ENCODE measurements at places on chromosomes 1 and 21. TPM values are rescaled to one million over a fixed set of nuclear protein-coding genes. Genes with fewer than 3 reads are reported as not detected.
A peak's percentile ranks its signal among the peaks of the same experiment; 100 is the strongest.

GRCh38 chr1:21347072-21347581 lies 56.9 kb upstream of the ECE1 start:
- H3K27me3 ChIP-seq = no peaks in the 10 kb centered on the region
- H3K27ac ChIP-seq = no peak overlapping the region
- no peak overlapping the region for H3K4me3 ChIP-seq
- H3K36me3 ChIP-seq = no peaks in the 10 kb centered on the region
- H3K4me1 ChIP-seq = peaks cover 21% of the 10 kb centered on the region

- DNase-seq = no peak
- H3K4me3 ChIP-seq = peak overlapping the region; percentile 92
Observed at GRCh38 chr1:39026866-39027507, 837 bp downstream of the NDUFS5 start.

DNA sequence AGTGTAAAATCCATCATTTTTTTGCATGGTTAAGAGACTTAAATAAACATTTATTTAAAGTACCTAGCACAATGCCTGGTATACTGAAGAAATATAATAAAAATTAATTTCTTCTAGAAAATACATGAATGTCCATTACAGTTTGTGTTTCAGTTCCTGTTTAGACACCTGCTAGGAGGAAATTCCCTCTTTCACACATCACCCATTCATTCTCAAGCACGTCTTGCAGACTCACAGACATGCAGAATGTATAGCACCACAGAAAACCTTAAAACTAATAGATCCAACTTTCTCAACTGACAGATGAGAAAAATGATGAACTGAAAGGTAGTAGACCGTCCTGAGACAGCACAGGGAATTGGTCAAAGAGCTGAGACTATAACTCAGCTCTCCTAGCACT lies 172.2 kb upstream of the C8B start:
- DNase-seq = no peak
- H3K27ac ChIP-seq = no peak overlapping the region
- no peak overlapping the region for H3K4me3 ChIP-seq
- peaks cover 3% of the 10 kb centered on the region for H3K4me1 ChIP-seq
- peaks cover 16% of the 10 kb centered on the region for H3K27me3 ChIP-seq

DNA sequence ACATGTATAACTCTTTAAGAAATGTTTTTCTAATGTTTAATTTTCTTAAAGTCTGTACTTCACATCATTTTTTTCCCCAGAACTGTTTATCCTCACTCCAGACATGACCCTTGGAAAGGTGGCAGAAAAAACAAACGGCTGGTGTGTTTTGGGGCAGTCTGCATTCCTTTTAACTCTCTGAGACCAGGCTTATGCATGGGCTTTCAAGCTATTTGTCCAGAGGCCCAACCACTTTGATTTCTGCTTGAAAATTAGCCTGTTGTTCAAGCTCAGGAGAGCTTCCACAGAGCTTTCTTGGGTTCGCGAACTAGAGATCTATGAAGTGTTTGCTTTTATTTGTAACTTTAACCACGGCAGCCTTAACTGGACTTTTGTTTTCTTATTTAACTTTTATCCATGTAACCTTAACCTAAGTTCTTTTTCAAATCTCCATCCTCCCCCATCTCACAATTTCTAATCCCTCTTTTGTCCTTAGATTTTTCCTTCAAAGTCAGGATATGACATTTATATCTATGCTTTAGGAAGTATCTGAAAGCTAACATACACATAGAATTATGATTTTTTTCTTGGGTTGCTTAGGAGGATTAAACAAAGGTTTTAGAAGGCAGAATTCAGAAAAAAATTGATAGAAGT lies 111.8 kb downstream of the FGGY start:
- H3K36me3 ChIP-seq = no peaks in the 10 kb centered on the region
- no peak for DNase-seq
- no peak overlapping the region for H3K4me3 ChIP-seq
- H3K4me1 ChIP-seq = peaks cover 11% of the 10 kb centered on the region
- peak overlapping the region; percentile 50 for H3K27ac ChIP-seq

DNA sequence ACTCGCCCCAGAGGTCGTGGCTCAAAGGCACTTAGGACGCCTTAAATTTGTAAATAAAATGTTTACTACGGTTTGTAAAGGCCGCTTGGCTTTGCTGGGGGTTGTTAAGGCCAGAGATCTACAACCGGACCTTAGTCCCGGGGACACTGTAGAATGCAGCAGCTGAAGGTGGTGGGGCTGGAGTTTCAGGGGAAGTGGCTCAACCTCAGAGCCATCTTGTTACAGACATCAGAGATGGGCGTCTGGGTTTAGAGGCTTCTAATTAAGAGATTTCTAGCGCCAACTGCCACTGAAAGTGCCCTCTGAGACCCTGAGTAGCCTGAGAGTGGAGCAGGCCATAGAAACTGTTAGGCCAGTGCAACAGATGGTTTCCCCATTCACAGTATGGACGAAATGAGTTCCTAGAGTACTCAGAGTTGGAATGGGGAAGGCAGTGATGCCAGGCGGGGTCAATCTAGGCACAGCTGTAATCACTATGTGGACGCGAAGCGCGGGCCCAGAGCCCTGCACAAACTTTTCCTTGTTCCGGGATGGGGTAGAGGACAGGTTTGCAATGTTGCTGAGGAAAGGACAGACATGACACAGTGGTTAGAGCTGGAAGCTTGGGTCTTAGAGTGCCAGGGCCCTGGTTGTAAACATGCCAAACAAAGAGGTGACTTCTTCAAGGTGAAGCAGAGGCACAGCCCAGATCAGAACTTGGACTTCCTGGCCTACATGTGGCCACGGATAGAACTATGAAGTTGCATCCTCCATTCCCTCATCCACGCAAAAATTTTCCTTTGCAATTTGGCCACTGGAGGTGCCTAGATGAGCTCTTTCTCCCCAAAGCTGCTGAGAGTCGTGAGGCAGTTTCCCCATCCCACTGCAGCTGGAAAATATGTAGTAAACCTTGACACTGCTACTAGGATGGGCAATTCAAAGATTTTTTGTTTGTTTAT lies 6.0 kb downstream of the HLX start:
- H3K36me3 ChIP-seq = no peaks in the 10 kb centered on the region
- DNase-seq = no peak
- H3K4me1 ChIP-seq = peaks cover 31% of the 10 kb centered on the region
- peaks cover 97% of the 10 kb centered on the region for H3K27me3 ChIP-seq
- H3K4me3 ChIP-seq = peak overlapping the region; percentile 42

GRCh38 chr21:44062380-44062779 lies 44.8 kb upstream of the PWP2 start:
- no peak overlapping the region for H3K4me3 ChIP-seq
- no peak overlapping the region for H3K27ac ChIP-seq
- no peaks in the 10 kb centered on the region for H3K27me3 ChIP-seq
- no peak for DNase-seq
- peaks cover 45% of the 10 kb centered on the region for H3K36me3 ChIP-seq

DNA sequence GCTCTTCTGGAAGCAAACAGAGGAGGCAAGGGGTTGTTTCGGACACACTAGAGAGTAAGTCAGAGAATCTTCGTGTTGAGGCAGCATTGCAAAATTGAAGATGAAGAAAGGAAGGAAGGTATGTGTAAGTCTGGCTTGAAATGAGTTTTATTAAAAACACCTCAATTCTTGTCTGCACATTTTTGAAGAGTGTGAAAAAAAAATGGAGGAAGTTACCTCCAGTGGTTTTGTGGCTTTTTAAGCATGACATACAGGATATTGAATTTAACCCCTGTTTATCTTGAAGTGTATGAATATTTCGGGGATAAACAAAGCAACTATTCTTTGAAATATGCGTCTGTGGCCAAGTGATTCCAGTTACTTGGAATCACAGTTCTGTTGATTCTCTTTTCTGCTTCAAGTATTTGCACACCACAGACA lies 203.2 kb upstream of the SGIP1 start:
- peak overlapping the region; percentile 66 for H3K4me3 ChIP-seq
- H3K27ac ChIP-seq = peak overlapping the region; percentile 94
- DNase-seq = no peak
- no peaks in the 10 kb centered on the region for H3K27me3 ChIP-seq
- peaks cover 22% of the 10 kb centered on the region for H3K36me3 ChIP-seq

GRCh38 chr1:247862756-247863155 lies 5.8 kb downstream of the TRIM58 start:
- H3K27ac ChIP-seq = no peak overlapping the region
- no peak for DNase-seq
- H3K4me1 ChIP-seq = peaks cover 5% of the 10 kb centered on the region
- H3K4me3 ChIP-seq = no peak overlapping the region
- no peaks in the 10 kb centered on the region for H3K27me3 ChIP-seq

DNA sequence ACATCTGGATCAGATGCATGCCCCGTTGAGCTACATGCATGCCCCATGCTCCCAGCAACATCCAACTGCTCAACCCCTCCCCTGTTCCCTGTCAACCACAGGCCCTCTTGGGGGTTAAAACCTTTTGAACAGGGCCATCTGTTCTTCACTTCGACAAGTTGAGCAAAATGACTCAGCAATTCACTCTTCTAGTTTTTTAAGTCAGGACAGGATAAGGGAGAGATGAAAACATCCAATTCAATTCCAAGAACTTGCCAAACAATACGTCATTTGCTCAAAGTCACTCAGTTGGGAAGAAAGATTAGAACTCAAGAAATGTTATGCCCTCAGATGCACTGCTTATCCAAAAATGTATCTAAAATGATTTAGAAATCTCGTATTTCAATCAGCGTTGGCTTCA lies 46.1 kb upstream of the MTF2 start:
- H3K27me3 ChIP-seq = peaks cover 44% of the 10 kb centered on the region
- H3K4me1 ChIP-seq = no peaks in the 10 kb centered on the region
- DNase-seq = no peak
- no peaks in the 10 kb centered on the region for H3K36me3 ChIP-seq
- no peak overlapping the region for H3K4me3 ChIP-seq

DNA sequence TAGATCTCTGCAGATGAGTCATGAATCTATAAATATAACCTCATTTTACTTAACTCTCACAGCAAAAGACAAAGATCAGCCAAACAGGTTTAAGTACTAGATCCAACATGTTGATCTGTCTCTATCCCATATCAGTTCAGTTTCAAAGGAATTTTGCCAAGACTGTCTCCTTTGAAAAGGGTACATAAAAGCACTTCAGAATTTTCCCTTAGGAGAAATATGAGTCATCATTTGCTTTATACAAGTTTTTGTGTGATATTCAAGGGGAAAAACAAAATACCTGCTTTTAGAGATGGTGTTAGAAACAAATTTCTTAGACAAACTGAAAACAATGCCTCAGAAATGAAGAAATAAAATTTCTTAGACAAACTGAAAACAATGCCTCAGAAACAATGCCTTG lies 73.5 kb upstream of the LRRC7 start:
- H3K27me3 ChIP-seq = no peaks in the 10 kb centered on the region
- no peak overlapping the region for H3K4me3 ChIP-seq
- DNase-seq = no peak
- H3K27ac ChIP-seq = no peak overlapping the region

- H3K4me1 ChIP-seq = peaks cover 32% of the 10 kb centered on the region
- peak overlapping the region; percentile 43 for H3K4me3 ChIP-seq
- H3K27me3 ChIP-seq = no peaks in the 10 kb centered on the region
- no peak for DNase-seq
- H3K27ac ChIP-seq = peak overlapping the region; percentile 91
Observed at GRCh38 chr1:24673341-24673740, 30.2 kb downstream of the SRRM1 start.

DNA sequence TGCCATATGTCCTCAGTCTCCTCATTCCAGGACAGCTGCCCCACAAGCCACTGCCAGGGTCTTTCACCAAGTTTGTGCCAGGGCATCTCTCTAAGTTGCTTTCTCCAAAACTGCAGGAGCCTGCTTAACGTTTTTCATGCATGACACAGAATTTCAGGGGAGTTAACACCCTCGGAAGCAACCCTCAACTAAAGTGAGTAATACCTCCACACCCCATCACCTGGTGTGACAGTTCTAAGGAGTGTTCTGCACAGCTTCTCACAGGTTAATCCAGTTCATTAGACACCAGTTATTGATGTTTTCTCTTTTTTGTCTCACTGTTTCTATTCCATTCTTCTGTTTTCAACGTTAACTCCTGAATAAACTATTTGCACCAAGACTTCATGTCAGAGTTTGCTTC lies 115.0 kb downstream of the BACH1 start:
- no peak overlapping the region for H3K4me3 ChIP-seq
- no peaks in the 10 kb centered on the region for H3K36me3 ChIP-seq
- no peak for DNase-seq
- no peak overlapping the region for H3K27ac ChIP-seq
- H3K4me1 ChIP-seq = no peaks in the 10 kb centered on the region

DNA sequence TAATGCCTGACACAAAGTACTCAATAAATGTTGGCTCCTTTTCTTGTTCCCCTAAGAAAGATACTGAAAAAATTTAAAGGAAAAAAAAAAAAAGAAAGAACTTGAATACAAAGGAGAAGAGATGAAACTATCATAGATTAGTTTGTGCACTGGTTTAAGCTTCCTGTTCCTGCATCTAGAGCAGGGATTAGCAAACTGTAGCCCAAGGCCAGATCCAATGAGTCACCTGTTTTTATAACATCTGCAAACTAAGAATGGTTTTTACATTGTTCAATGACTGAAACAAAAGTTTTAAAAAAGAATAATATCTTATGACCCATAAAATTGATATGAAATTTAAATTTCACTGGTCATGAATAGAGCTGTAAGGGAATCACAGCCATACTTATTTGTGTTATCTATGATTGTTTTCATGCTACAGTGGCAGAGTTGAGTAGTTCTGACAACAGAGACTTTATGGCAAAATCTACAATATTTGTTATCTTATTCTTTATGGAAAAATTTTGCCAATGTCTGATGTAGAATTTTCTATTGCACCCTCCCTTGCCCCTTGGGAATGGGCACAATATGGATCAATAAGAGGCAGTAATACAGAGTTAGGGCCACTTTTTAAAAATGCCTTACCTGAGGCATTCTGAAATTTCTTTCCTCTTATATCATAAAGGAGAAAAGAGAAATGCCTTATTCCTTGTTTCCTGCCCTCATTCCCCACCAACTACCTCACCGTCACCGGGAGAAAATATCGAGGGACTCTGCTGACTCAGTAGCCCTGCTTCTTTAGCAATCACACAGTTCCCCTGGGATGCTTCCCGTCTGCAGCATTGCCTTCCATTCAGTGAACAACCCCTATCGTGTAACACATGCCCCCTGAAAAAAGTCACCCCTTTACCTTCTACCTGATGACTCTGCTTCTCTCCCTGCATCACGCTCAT lies 50.6 kb downstream of the WDR64 start:
- no peaks in the 10 kb centered on the region for H3K27me3 ChIP-seq
- H3K36me3 ChIP-seq = no peaks in the 10 kb centered on the region
- no peak for DNase-seq
- no peak overlapping the region for H3K27ac ChIP-seq
- no peak overlapping the region for H3K4me3 ChIP-seq

The PROK1 gene
- not detected for total RNA-seq

The LAMC1 gene
- total RNA-seq = 369 TPM

The EDARADD gene
- total RNA-seq = 0.59 TPM
